ENCODE measurements at places on chromosomes 5 and 9.
A peak's percentile ranks its signal among the peaks of the same experiment; 100 is the strongest.

DNA sequence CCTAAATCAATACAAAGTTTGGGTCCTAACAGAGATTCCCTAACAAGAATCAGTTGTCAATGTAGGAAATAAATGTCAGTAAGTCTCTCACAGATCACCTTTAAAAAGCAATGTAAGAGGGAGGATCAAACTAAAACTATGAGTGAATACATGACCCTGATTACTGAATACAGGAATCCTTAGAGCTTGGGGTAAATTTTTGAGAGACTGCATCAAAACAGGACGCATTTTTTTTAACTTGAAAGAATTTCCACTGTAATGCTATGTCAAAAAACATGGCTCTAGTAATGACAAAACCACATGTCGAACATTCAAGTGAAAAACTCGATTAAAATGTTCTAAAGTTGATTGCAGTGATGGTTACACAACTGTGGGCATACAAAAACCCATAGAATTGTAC is 21.9 kb downstream of the ZDHHC21 start:
- no peak for DNase-seq

DNA sequence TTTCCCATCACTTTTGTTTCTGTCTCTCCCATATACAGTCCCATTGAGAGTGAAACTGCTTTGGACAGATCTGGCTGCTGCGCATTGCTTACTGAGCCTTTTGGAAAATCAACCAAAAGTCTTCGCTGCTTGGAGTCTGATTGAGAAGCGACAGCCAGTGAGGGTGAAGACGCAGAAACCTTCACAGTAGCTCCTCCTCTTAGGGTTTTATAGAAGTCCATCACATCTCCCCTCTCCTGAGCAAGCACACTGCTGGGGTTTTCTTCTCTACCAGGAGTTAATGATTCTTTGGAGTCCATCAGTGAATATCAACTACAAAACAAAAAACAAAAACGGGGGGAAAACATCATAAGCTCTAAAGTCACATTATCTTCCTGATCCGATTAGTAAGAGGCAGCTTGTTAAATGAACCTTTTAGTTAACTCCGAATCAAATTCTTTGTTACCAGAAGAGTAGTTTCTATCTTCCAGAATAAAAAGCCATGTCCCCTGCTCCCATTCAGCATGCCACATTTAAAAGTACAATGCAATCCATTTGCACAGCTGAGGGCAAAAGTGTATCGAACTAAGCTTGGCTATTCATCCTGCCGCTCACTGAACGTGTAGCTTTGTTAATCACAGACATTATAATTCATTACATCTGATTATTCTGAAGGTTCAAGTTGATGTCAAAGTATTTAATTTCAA is 2.8 kb downstream of the NR3C1 start:
- no peak for DNase-seq

DNA sequence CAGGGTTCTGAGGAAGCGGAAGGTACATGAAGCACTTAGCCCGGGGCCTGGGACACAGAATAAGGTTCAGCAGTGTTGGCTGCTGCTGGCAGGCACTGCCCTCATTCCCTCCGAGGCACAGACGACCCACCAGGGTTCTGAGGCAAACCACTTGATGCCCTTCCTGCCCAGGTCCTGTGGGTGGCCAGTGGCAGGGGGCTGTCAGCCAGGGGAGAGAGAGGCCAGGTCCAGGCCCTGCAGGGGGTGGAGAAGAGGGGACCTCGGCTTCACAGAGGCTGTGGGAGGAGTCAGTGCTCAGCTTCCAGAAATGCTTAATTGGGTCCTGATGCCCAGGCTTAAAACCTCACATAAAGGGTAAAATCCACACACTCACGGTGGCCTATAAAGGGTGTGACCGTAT is 4.4 kb upstream of the ZDHHC12 start:
- peak; percentile 39 for DNase-seq

DNA sequence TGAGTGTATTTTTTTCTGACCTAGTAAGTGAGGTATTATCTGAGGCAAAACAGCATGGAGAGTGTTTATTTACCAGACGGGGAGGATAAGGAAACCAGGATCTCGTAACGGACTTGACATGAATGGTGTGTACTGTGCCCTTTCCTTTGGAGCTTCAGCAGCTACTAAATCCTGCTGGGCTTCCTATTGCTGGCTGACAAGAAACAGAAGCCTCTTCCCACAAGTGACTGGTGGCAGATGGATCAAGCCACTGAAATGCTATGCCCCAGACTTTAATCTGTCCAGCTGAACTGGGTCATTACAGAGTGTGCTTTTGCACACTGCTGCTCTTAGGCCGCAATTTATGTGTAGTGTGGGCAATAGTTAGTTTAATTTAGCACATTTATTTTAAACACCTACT is 162.7 kb upstream of the MRPS30 start:
- DNase-seq, result peak; percentile 89

- DNase-seq, result no peak
Measured at GRCh38 chr5:118033686-118034338, 954.5 kb downstream of the DTWD2 start.

DNA sequence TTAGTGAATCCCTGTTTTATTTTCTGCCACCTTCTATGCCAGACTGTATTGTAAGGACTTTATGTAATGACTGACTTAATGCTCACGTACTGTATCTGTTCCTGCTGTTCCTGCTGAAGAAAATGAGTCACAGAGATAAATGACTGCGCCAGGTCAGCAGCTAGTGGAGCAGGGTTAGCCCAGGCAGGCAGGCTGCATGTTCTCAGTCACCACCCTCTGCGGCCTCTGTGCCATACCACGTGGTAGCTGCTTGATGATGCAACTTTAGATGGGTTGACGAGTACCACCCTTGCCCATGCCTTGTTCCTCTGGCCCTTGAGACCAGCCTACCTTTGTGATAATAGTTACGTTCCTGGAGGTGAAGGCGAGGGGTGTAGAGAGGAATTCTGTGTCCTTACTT is 161.9 kb downstream of the TRIO start:
- peak; percentile 72 for DNase-seq

Data from islet precursor cell (in vitro differentiated cells).